Stimulated activated CD4-positive, alpha-beta T cell treated with anti-CD3 and anti-CD28 coated beads, Interleukin-15, amount 100 ng/mL, for 24 hours (primary cell): ENCODE measurements at places on chromosomes 12 and 14.

- no peak for DNase-seq
Measured at GRCh38 chr14:64855721-64856528, 23.8 kb downstream of the SPTB start.

- no peak for DNase-seq
Measured at GRCh38 chr14:73729556-73730265, 15.5 kb upstream of the PNMA1 start.

GRCh38 chr12:40107803-40108620 is 2.1 kb upstream of the SLC2A13 start:
- peak; percentile 66 for DNase-seq

- no peak for DNase-seq
Measured at GRCh38 chr12:41205070-41205709, 17.1 kb downstream of the PDZRN4 start.

- DNase-seq, result no peak
Measured at GRCh38 chr12:107567876-107568619, 117.6 kb upstream of the PWP1 start.

DNA sequence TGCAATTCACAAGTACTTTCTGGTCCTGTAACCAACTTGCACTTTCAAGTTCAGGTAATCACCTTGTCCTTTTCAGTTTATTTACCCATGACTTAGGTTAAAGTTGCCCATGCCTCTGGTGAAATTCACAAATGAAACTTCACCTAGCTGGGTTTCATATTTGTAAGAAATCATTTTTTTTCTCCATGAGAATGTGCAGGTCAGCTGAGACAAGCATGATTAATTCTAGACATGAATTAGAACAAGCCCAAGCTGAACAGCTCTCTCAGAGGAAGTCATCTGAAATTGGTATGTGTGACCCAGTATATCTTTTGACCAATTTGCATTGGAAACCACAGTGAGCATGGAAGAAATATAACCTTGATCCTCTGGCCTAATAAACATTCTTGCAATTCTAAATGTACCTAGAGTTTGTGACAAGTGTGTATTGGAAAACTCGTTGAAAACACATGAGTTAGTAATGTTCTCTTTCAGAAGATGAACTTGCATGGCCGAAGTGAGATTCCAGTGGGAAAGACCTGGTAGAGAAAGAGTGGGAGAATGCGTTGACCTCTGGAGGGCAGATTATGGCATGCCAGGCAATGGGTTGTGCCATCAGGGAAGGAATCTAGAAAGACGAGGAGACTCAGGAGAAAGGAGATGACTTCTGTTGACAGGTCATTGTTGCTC is 486.5 kb downstream of the ZFP36L1 start:
- DNase-seq, result no peak

DNA sequence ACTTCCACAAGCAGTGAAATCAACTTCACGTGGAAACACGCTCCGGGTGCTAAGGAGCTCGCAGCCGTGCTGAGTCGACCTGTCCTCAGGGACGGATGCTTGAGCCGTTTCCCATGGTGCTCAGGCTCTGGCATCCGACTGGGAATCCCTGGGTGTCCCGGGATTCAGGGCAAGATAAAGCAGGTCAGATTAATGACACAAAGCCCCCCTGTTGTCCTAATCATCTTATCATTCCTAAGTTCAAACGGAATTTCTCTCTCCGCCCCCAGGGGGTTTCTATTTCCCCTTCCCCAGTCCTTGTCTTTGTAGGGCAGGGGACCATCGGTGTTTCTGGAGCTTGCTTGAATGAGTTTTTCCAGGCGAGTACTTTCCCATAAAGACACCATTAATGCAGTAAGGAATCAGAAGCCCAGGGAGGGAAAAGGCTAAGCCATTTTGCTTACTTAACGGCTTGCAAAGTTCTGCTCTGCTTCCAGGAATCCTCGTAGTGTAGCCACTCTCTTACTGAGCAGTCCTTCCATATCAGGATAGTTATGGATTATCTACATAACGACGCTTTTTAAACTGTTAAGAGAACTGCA is 116.5 kb downstream of the TMEM132C start:
- no peak for DNase-seq

DNA sequence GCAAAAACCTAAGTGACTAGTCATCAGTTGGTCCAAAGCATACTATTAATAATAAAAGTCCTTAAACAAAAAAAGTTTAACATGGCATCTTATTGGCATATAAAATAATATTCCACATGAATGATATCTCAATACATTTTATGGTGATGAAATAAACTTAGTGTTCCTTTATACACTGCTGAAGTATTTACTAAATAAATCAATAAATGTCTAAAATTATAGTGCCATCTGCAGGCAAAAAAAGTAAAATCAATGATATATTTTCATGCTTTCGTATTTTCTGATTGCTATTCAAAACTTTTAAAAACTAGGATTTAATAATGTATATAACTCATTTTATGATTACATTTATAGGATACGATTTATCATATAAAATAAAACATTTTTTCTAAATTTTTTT is 30.5 kb downstream of the PUS7L start:
- no peak for DNase-seq

DNA sequence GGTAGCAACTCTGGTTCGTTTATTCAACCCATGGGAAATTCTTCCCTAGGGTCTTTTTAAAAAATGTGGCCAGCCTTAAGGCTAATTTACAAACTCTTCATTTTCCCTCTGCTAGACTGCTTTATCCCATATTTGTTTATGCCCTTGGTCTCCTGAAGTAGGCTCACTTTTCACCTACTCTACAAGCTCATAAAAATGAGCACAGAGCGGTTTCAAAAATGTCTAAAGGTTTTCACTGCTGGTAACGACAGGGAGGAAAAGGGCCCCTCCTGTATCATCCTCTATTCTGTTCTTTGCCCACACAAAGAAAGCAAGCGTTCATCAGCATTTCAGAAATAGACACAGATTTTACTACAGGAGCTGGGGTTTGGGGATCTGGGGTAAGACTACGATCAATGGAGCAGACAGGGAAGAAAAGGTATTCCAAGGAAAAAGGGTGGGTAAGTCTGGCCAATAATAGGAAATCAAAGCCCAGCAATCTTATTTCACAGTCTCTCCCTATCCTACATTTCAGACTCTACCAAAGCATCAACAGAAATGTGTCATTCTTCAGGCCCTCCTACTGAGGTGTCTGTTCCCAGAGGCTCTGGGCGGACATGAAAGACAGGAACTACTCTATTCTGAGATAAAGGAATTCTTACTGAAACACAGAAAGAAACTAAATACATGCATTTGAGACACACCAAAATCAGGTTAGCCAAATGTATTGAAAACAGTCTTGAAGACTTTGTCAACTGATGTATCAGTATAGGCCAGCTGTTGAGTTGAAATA is 86.4 kb downstream of the SPPL3 start:
- DNase-seq, result no peak

DNA sequence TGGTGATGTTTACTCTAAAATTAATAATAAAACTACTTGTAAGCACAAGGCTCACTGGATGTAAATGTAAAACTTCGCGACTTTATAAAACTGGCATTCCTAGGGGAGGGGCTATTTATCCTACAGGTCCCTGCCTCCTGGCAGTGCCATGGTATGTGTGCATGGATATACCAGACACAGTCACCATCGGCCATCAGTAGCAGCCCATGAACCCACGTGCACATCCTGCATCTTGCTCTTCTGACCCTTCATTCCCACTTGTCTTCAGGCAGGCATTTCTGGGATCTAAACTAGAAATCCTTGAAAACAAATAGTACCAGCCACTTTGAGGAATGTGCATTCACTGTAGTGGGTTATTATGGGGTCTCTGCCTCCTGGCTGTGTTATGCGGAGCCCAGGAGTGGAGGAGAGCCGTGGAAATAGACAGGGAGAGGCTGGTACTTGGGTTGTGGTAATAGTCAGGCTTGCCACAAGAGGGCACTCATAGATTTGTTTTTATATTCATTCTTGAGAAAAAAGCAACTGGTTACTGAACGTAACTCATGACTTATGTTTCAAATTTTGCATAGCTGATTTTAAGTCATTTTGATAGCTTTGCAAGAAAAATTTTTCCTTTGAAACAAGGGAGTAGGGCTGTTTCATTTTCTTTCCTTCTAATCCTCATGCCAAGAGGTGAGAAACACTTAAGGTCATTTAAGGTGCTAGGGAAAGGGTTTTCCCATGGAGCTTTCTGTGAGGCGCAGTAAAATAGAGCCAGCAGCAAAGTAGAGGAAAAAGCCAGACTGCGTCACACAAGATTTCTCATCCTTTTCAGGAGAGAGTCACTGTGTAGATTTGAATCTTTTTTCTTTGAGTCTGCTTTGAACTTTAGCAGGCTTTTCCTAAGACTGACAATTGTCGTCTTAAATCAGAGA is 17.4 kb upstream of the GALNT16 start:
- DNase-seq, result peak; percentile 62

GRCh38 chr12:11154400-11154925 is 16.5 kb upstream of the SMIM10L1 start:
- no peak for DNase-seq

- DNase-seq, result no peak
Measured at GRCh38 chr14:56933446-56933845, 123.2 kb upstream of the OTX2 start.

GRCh38 chr14:19911114-19911513 is 9.3 kb upstream of the OR4K5 start:
- no peak for DNase-seq

DNA sequence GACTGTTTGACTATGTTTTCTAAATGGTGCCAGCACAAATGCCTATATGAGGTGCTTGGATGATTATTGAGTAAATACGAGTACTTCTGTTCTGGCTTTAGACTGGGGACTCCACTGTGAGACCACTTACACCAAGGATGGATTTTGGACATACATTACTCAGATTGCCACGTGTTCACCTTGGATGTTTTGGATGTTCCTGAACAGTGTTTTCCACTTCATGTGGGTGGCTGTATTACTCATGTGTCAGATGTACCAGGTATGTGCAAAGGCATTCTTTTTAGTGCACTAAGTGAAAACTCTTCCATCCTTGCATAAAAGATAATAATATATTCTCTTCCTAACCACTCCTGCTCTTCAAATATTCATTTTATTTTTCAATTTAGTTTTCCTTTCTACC is 30.7 kb downstream of the CSRP2 start:
- DNase-seq, result no peak

DNA sequence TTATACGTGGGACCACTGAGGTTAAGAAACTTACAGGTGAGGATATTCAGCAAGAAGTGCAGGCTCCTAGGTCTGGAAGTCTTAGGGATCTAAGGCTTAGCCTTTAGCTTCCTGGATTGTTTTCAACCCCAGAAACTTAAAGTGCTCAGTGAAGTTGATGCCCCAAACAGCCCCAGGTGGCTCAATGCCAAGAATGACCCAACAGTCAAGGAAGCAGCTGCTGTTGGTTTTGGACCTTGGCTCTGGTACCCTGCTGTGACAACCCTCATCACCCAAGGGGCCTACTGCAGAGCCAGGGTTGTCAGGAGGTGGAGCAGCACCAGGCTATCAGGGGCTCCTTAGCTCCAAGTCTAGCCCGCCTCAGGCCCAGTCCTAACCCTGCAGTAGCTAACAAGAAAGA is 36.8 kb downstream of the VDR start:
- DNase-seq, result no peak

GRCh38 chr12:59708064-59708463 is 112.2 kb downstream of the SLC16A7 start:
- DNase-seq, result no peak

DNA sequence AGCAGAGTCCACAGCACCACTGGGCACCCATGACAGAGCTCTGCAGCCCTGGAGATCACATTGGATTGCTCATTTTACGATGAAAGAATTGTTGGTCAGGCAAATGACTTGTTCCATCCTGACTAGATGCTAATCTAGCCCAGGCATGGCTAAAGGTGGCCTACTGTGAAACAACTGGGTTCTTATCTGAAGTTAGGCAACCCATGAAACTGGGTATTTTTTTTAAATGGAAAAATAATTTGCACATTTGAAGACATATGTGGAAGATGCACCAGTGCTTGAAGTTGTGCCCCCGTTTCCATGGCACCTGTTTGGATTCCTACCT is 8.3 kb downstream of the PYGL start:
- DNase-seq, result no peak

- peak; percentile 45 for DNase-seq
Measured at GRCh38 chr14:77141214-77142004, at the start of gene ZDHHC22. TSS of gene ZDHHC22 (minus strand) at chr14:77141791. CDS start at chr14:77139738, 2,053 bp downstream.

DNA sequence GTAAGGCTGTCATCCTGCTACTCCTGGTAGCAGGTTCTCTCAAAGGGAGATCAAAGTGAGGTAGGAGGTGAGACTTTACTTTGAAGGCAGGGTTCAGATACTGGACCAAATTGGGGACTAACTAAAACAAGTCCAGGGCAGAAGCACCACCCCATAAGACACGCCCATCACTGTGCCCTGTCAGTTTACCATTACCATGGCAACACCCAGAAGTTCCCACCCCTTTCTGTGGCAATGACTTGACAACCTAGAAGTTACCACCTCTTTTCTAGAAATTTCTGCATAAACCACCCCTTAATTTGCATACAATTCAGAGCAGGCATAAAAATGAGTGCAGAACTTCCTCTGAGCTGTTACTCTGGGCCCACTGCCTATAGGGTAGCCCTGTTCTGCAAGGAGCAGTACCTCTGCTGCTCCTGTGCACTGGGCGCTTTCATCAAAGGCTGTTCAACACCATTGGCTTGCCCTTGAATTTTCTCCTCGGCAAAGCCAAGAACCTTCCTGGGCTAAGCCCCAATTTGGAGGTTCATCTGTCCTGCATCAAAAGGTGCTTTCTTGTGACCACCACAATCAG is 64.8 kb upstream of the MAX start:
- DNase-seq, result peak; percentile 27

DNA sequence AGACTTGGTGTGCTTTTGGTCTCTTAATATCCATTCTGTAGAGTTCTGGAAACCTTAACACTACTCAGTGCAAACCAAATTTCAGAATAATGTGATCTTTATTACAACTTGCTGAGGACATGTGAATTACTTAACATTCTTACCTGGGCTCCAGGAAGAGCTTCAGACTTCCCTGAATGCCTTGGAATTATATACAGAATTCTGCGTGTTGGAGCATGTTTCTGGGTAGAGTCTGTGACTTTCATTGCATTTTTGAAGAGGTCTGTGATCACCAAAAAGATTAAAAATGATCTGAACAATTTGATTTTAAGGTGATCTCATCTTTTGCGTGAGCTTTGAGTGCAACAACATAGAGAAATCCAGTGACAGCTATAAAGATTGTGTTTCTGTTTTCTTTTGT is 35.4 kb downstream of the ZDHHC17 start:
- DNase-seq, result no peak
